ENCODE measurements at places on chromosomes 2 and 18.

- no peak for DNase-seq
Observed at GRCh38 chr2:207133458-207133819, 32.3 kb downstream of the KLF7 start.

GRCh38 chr2:238441262-238442114, 14.8 kb downstream of the ASB1 start:
- no peak for DNase-seq

DNA sequence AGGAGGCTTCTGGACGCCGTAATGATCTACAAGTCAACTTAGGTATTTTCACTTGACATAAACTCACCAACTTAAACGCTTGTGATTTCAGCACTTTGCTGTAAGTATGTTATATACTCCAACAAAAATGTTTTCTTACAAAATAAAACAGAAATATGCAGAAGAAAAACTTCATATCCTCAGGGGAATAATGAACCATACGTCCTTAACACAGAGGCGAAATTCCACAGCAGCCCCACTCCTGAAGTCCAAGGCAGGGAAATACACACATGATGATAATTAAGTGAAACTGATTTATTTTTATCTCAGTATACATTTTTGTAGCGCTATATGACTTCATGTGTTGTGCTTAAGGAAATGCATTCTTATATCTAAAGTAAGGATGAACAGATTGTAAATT, 335.4 kb upstream of the VWC2L start:
- no peak for DNase-seq

DNA sequence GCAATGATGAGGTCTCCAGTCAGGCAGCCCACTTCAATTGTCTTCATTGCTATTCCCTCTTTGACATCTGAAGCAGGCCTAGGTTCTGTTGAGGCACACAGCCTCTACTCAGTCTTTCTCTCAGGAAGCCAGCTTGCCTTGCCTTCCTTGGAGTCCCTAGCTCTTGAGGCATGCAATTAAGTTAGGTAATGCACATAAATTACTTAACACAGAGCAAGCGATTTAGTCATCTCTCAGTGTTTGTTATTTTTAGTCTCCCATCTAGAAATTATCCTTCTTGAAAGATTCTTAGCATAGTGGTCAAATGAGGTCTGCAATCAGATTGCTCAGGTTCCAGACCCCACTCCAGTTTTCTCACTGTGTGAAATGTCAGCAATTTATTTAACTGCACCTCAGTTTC, 32.0 kb downstream of the SULT1C4 start:
- DNase-seq: no peak

DNA sequence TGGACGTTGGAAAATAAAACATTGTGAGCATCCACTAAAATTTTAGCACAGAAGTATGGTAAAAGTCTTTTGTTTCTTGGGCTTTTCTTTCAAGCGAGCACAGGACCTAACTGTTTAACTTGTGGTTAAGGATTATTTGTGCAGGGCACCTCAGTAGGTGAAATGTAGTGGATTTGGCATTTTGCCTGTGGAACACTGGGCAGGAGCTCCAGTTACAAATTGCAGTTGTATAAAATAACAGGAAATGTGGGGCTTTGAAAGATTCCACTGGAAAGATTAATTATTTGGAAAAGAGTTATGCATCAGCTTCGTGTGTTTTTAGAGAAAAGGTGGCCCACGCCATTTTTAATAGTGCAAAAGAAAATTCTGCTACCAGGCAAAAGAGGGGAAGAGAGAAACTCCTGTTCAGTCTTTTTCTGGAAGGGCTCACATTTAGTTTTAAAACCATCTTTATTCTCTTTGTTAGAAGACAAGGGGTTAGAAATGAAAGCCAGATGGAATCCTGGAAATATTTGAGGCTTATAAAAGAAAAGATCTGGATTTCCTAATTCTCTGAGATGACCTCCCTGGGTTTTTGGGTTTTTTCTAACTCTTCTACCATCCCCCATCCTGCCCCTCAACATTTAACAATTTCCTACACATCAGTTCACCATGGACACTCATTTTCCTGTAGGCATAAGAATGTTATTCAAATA, 144.3 kb upstream of the SERTAD2 start:
- DNase-seq: no peak

- no peak for DNase-seq
Observed at GRCh38 chr18:29172756-29173067, 995.8 kb upstream of the CDH2 start.

- DNase-seq: no peak
Observed at GRCh38 chr2:38666556-38666910, 619 bp downstream of the GALM start.

DNA sequence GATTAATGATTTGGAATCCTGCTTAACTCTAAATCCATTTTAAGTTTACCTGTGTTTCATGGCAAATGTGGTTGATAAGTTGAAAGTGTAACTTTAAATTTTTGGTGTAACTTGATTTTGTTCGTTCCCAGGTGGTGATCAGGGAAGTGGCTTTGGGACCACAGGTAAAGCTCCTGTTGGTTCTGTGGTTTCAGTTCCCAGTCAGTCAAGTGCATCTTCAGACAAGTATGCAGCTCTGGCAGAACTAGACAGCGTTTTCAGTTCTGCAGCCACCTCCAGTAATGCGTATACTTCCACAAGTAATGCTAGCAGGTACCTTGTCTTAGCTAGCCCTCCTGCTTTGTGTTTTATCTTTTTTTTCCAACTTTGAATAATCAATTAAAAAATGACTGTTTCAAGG, 62.8 kb downstream of the AGFG1 start:
- DNase-seq: no peak

DNA sequence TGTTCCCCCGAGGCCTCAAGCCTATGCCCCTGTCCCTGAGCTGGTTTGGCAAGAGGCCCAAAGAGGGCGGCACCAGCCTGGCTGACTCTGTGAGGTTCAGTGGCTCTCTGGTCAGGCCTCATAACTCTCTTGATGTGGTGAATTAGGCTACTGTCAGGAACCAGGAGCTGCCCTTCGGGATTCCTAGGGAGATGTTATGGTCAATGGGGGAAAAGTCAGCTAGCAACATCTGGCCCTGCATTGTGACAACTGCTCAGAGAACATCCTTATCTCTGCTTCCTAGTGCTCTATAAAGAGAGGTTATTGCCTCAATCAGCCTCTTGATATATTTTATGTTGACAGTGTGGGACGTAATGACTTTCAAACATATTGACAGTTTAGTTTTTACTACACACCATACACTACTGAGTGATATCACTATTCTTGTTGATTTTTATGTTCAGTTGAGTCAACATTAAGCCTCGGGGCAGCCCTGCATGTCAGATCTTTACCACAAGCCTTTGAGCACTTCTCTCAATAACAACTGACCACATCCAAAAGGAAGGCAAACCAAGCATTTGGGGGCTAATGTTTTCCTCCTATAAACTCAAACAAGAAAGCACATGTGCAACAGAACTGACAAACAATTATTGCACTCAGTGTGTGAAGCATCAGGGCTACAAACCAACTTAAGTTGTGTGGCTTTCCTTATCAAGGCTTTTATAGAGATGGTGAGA, 448.3 kb upstream of the SLC14A2 start:
- no peak for DNase-seq

DNA sequence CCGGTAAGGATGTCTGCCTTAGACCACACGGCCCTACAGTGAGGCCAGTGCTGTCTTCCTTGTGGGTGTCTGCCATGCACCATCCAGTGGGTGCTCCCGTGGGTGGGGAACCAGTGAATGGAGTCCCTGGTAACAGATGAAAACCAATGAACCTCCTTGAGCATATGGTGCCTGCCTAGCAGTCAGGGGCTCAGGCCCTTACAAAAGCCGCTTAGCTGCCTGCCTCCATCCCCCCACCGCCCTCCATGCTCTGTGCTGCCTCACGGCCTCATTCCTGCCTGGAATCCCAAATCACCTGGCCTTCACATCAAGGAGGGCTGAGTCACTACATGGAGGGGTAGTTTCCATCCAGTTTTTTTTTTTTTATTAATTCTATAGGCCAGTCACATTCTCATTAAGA, 30.8 kb upstream of the TRIB2 start:
- DNase-seq: no peak

GRCh38 chr2:191635333-191636234, 42.4 kb upstream of the NABP1 start:
- no peak for DNase-seq

DNA sequence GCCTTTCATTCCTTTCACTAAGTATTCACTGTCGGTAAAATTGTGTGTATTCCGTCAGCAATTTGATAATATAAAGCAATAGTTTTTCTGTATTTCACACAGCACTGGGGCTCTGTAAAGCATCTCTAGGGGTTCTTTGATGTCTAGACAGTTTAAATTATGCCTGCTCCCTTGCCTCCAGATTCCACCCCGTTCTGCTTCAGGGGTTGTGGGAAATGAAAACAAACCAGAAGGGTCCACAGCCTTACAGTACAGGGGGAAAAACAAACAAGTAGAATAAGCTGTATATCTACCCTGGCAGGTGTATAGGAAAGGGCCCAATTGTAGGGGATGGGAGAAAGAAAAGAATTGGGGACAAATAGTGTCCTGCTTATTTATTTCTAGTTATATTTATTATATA, 63.1 kb downstream of the ASXL3 start:
- no peak for DNase-seq

DNA sequence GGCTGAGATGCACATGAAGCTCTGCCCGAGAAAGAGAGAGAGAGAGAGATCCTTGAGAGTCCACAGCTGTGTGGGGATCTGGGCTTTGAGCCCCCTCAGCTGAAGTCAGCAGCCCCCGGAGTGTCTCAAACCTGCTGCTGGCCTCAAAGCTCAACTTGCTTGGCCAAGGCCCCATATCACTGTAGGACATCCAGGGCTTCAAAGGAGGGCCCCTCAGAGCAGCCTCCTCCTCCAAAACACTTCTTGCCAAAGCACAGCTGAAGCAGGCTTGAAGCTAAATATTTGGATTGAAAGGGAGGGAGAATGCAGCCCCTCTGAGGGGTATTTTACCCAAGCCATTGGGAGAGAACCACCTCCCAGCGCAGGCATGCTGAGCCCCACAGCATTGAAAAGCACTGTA, 357.6 kb downstream of the OSR1 start:
- DNase-seq: no peak

GRCh38 chr2:226862623-226863022, 26.8 kb downstream of the RHBDD1 start:
- no peak for DNase-seq

- no peak for DNase-seq
Observed at GRCh38 chr2:22213237-22213636, 1089.5 kb downstream of the TDRD15 start.

DNA sequence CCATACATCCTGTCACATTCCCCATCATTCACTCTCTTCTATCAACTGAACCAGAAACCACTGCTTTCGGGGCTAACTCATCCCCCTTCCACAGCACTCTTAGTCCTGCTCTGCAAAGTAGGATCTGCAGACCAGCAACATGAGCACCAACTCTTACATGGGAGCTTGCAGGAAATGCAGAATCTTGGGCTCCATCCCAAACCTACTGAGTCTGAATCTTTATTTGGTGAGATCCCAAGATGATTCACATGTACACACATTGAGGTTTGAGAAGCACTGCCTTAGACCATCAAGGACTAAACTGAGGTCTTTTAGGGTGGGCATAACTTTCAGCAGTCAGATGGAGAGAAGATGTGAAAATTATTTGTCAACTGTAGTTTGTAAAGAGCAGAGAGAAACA, 235.6 kb upstream of the EPHA4 start:
- no peak for DNase-seq

GRCh38 chr2:218645126-218645525, 14.3 kb downstream of the ZNF142 start:
- no peak for DNase-seq

DNA sequence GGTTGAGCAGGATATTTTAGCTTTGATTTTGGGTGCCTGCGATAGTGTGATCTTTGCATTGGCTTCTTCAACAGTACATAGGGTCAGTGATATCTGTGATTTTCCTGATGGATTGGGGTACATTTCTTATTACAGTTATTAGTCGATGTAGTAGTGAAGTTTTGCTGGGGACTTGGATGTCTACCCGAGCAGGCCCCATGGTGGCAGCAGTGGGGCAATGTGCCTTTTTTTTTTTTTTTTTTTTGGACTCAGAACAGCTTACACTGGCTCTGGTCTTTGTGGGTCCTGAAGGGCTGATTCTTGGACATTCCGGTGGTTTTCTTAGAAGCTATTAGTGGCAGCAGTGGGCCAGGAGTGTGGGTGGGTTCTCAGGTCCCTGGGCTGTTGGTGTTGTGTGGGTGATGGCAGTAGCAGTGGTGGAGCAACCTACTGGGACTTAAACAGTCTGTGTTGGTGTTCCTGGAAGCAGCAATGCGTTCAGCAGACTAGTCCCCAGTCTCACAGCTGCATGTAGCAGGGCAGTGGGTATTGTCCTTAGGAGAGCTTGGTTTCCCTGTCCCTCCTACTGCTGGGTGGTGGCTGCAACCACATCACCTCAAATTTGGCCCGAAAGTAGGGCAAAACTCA, 53.7 kb upstream of the SLC4A10 start:
- DNase-seq: no peak

GRCh38 chr2:241063093-241063551, 39.0 kb downstream of the MTERF4 start:
- DNase-seq: no peak

- DNase-seq: no peak
Observed at GRCh38 chr2:177909962-177910361, 162.6 kb downstream of the PDE11A start.

DNA sequence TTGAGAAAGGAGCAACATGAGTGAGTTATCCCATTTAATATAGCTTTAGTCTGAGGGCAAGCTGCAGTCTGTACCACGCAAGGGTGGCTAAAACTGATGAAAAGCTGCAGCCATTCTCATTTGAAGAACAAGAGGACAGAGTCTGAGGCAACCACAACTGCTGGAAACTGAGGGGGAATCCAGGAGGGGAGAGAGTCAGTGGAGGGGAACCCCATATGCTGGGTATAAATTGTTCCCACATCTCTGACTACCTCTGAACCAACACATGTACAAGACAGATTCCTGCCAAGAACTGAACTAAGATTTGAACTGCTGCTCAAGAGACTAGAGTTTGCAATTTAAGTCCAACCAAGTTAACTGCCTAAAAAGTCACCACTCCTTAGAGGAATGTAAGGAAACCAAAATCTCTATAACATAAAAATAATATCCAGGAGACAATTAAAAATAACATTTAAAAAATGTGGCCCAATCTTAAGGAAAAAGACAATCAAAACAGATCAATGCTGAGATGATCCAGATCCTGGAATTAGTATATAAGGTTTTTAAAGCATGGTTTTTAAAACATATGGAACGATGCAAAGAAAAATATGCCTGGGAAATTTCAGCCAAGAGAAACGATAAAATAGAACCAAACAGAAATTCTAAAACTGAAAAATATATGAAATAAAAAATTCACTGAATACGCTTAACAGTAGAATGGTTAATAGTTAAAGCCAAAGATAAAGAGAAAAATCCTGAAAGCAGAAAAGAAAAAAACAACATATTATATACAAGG, 11.2 kb downstream of the CWC22 start:
- no peak for DNase-seq

GRCh38 chr2:217185265-217185995, 325.6 kb upstream of the TNP1 start:
- DNase-seq: no peak
